Right kidney (tissue), 9 donors: ENCODE measurements at places on chromosomes 11 and 22.

DNA sequence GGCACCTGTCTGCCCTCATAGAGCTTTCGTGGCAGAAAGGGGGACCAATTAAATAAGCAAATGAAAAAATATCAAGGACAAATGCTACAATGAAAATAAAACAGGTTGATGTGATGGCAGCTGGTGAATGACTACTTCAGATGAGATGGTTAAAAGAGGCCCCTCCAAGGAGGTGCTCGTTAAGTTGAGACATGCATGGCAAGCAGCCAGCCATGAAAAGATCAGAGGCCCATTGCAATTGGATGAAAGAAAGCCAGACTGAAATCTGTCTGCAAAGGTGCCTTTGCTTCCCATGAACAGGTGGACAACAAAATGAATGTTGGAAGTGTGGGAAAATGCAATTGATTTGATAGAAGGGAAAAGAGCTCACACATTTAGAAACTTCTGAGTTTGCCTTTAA is 848 bp upstream of the TRPC6 start:
- DNase-seq, result peak; percentile 18

DNA sequence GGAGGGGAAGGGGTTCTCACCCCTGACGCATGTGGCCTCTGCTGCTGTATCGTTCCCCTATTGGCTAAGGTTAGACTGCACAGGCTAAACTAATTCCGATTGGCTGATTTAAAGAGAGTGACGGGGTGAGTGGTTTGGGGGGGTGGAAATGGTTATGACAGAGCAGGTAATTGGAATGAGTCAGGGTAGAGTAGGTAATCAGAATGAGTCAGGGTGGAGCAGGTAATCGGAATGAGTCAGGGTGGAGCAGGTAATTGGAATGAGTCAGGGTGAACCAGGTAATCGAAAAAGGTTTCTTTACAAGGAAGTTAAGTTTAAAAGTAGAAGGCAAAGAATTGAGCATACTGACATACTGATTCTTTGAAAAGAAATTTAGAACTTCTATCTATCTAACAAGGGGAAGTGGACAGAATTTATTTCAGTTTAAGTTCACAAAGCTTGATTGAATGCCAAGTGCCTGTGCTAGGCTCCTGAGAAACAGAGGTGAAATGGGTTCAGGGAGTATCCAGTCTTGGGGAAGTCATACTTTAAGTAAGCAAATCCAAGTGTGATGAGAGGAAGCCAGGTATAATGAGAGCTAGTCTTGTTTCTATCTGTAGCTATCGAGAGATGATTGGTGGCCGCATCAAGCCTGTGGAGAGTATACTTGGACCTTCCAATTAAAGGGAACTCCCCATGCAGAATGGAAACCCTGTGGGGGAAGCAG is 58.0 kb downstream of the C11orf91 start:
- DNase-seq, result no peak

GRCh38 chr11:47216121-47216798 is 1.5 kb downstream of the DDB2 start:
- DNase-seq, result peak; percentile 55

- DNase-seq, result no peak
These were observed 23.8 kb upstream of the FZD4 start for GRCh38 chr11:86978756-86979608.

GRCh38 chr11:78429209-78429608 is 11.6 kb upstream of the GAB2 start:
- DNase-seq, result no peak

DNA sequence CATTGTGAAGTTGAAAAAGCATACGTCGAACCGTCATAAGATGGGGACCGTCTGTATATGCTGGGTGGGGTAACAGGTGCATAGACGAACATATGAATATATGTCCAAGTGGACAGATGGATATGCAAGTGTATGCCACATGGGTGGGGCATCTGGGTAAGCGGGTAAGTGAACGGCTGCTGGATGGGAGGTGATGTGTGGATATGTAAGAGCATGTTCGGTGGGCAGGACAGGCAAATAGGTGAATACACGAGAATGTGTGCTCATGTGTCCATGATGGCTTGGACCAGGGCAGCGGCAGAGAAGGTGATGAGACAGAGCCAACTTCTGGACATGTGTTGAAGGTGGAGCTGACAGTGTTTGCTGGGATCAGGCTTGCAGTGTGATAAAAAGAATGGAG is 12.0 kb downstream of the IFITM10 start:
- DNase-seq, result no peak

- peak; percentile 75 for DNase-seq
These were observed 35.8 kb downstream of the MAML2 start for GRCh38 chr11:96306933-96307775.

GRCh38 chr11:129787532-129788155 is 28.0 kb upstream of the TMEM45B start:
- no peak for DNase-seq

DNA sequence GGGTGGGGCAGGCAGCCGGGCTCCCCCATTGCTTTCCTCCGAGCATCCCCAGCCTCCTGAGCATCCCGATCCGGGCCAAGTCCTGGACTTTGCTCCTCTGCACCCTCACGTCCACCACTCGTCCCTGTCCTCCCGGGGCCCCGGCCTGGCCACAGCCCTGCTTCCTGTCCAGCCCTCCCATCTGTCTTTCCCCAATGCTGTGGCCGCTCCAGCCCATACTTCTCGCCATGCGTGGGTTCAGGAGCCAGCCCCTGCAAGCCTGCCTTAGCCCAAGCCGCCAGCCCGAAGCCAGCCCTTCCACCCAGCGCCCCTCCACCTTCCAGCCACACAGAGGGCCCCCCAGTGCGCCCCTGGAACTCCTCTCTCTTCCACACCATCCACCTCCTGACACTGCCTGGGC is 23.8 kb downstream of the MRPL23 start:
- no peak for DNase-seq

GRCh38 chr11:1276041-1276790 is 33.2 kb downstream of the TOLLIP start:
- no peak for DNase-seq

- no peak for DNase-seq
These were observed 33.7 kb downstream of the PISD start for GRCh38 chr22:31628362-31628761.

DNA sequence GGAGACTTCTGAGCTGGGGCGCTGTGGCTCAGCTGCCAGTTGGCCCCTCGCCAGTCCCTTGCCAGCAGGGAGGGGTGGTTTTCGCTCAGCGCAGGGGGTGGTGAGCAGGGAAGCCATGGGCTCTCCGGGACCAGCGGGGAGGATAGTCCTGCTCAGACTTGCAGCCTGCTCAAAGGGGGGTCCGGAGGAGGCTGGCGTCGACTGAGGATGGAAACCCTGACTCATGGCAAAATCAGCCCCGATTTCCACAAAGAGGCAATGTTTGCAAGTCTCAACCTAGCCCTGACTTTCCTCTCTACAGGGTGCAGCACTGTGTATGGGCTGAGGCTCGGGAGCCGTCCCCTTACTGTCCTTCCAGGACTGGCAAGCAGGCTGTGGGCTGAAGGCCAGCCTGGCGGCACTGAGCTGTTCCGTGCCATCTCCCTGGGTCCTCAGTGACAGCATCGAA is 35.1 kb downstream of the FBLN1 start:
- DNase-seq, result no peak

DNA sequence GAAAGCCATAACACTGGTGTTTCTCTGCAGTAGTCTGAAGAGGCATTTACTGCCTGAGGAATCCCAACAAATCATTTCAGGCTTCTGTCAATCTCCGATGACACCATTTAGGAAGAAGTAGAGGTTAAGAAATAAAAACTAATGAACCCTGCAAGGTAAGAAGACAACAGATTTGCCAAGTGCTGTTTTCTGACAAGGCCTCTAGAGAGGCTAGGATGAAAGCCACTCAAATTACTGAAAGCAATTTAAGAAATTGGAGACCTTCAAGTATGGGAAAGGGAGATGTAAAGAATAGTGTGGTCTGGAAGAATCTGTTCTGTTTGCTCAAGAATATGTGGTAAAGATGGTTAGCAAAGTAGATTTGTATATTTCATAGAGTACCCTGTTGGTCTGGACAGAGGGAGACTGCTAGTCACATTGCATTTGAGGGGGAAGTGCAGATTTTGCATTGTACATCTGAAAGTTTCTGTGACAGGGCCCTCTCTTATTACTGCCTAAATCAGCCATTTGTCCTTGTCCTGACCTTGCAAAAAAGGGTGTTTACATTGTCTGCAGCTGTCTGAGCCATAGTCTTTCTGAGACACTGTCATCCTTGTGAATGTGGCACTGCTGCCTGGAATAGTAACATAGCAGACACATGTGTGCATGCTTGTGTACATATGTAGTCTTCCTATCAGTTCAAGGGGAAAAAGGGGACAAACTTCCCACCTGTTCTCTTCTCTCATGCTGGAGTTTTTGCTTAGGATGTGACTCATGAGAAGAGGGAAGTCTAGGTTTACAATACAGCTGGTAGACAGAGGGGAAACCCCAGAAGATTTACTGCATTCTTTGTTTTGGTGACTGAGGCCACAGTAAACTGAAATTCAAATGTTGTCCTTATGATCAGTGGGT is 640.2 kb upstream of the KIRREL3 start:
- DNase-seq, result peak; percentile 37

- DNase-seq, result no peak
These were observed 25.0 kb upstream of the ACR start for GRCh38 chr22:50713008-50713385.

GRCh38 chr11:117430293-117430955 is 102.8 kb downstream of the CEP164 start:
- DNase-seq, result no peak

GRCh38 chr11:92782806-92783205 is 186.6 kb upstream of the MTNR1B start:
- no peak for DNase-seq

- no peak for DNase-seq
These were observed 687 bp downstream of the ZNF202 start for GRCh38 chr11:123740787-123741158.

DNA sequence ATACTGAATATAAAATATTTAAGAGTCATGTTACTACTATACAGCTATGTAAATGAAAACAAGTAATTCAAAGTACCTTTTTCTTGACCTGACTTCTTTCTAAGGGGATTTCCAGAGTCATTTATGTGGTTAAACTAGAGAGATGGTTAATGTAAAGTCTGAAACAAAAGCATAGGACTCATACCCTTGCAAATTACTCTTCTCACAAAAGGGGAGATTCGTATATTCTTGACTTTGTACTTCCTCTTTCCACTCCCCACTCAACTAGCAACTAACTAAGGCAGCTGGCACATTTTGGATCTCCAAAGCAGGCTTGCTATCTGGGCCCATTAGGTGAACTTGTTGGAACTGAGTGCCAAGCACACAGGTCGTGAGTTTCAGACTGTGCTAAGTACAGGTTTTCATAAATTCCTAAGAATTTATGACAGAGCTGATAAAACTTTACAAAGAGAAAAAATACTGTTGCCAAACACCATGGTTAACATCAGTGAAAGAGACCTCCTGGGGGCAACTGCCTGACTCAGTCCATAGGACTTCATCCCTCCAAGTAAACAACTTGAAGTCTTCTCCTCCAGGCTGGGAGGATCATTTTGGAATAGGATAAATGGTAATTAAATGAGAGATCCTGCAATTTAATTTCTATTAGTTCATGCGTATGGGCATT is 77.0 kb upstream of the DDI1 start:
- DNase-seq, result no peak

- no peak for DNase-seq
These were observed 1.1 kb upstream of the RANBP1 start for GRCh38 chr22:20114506-20115475.

DNA sequence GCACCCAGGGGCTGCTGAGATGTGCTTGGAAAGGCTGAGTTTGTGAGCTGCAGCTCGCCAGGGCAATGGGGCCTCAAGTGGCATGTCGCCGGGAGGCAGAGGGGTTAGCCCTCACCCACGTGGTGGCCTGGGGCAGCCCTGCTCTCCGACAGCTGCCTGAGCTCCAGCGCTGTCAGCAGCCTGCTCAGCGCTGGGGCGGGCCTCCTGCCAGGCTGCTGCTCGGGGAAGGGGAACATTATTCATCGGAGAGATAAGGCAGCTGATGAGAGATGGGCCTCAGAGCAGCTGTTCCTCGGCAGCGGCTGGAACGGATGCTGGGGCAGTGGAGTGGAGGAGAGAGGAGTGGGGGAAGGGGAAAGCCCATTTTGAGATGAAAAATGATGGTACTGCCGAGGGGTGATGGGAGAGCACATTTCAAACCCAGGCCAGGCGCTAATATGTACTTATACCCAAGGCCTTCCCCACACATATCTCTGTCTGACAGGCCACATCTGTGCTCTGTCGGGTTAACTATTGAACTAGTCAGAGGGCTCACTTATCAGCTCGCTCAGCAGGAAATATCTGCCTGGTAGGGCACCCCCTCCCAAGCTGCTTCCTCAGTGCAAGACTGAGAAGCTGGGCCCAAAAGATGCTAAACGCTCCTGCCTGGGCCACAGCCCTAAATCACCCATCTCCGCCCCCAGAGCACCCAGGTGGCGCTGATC is 79.5 kb downstream of the TIMP3 start:
- DNase-seq, result peak; percentile 80

GRCh38 chr22:30606455-30607299 is at the start of gene TCN2:
Gene TCN2, plus strand, starts transcription at chr22:30607174. Its CDS starts 158 bp downstream, at chr22:30607332.
- DNase-seq, result peak; percentile 85

DNA sequence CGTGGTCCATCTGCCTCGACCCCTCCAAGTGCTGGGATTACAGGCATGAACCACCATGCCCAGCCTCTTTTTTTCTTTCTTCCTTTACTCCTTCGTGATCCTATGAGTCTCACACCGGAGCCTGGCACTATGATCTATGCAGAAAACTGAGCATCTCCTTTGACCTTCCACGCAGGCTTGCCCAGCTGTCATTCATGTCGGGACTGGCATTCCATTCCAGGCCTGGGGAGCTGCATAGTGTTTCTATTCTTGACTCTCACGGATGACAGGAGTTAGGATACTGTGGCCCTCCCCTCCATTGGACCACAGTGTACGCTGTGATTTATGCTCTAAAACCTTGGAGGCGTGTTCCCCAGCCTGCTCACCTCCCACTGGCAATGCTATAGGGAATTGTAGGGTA is 611.8 kb downstream of the BRD1 start:
- no peak for DNase-seq

DNA sequence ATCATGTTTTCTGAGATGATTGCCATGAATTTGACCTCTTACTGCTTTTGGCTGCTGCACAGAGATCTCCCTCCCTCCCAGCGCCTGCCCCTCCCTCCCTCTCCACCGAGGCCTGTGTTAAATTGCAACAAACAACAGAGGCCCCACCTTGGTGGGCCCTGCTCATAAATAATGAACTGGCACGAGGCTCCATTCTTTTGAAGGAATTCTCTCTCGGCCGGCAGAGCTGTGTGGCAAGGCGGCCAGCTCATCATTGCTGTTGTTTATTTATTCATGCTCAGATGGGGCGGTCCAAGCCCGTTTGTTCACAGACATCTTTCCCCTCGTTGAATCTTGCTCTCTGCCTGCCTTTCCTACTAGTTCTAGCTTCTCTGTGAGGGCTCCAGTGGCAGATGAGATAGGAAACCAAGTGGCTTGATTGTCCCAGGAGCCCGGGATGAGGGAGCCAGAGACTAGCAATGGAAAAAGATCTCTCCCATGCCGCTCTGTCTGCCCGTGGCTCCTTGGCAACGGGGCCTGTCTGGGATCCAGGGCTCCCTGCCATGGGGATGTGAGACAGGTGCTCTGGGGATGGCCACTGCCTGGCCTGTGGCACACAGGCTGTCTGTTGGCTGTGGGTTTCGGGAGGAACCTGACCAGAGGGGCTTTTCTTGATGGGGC is 192.6 kb downstream of the DSCAML1 start:
- DNase-seq, result no peak

- no peak for DNase-seq
These were observed 447.1 kb downstream of the TBC1D22A start for GRCh38 chr22:47209547-47210023.

GRCh38 chr11:69155302-69156234 is at the start of gene SMIM38:
Gene SMIM38, plus strand, starts transcription at chr11:69155935. Its CDS starts 1,912 bp downstream, at chr11:69157847.
- peak; percentile 22 for DNase-seq

GRCh38 chr11:66327171-66328030 is 8.8 kb downstream of the RIN1 start:
- DNase-seq, result no peak
